ENCODE measurements at places on chromosomes 5 and 9.
A peak's percentile ranks its signal among the peaks of the same experiment; 100 is the strongest.

DNA sequence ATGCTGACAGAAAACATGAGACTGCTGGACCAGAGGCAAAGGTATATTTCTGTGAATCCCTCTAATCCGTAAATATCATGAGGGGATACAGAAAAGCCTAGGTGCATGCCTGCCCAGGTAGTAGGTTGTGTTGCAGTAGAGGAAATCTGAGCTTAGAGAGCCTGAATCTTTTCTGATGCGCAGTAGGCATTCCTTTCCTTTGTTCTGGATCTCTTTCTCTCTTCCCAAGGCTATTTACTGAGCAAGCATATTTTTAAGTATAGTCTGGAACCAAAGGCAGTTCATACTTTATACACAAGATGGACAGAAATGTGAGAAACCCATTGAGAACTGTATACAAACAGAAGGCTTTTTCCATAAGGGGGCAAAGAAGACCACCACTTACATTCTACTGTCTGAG, 359.3 kb downstream of the TMEM161B start:
- no peak for DNase-seq

- no peak for DNase-seq
Observed at GRCh38 chr5:113340537-113340936, 94.3 kb downstream of the TSSK1B start.

GRCh38 chr9:14868772-14869583, 41.2 kb downstream of the FREM1 start:
- no peak for DNase-seq

GRCh38 chr9:130043654-130044623, 950 bp upstream of the FNBP1 start:
- DNase-seq: no peak

- DNase-seq: no peak
Observed at GRCh38 chr9:77021291-77021894, 1.9 kb downstream of the FOXB2 start.

GRCh38 chr9:25427898-25428297, 250.3 kb downstream of the TUSC1 start:
- no peak for DNase-seq

DNA sequence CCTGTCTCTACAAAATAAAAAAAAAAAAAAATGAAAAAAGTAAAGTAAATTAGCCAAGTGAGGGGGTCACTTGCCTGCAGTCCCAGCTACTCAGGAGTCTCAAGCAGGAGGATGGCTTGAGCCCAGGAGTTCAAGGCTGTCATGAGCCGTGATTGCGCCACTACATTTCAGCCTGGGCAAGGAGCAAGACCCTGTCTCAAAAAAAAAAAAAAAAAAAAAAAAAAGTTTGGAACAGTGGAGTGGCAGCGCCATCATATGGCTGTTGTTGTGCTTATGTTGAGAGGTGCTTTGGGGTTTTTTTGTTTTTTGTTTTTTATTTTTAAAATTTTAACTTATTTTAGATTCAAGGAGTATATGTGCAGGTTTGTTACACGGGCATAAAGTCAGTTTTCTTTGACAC, 3.6 kb downstream of the BRIX1 start:
- no peak for DNase-seq

- DNase-seq: no peak
Observed at GRCh38 chr5:16899171-16899570, 36.9 kb downstream of the MYO10 start.

DNA sequence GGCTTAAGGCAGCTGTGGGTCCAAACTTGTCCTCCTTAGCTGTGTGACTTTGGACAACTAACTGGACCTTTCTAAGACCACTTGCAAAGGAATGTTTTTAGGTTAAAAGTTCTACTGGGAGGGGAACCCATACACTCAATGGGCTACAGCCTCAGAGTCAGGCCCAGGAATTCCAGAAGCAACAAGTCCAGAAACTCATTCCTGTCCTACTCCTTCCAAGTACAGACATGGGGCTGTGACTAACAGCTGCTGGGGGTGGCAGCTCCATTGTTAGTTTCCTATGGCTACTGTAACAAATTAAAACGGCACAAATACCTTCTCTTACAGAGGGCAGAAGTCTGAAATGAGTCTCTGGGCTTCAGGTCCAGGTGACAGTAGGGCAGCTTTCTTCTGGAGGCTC, 12.4 kb upstream of the AKNA start:
- no peak for DNase-seq

GRCh38 chr5:112351225-112351624, 67.9 kb downstream of the EPB41L4A start:
- no peak for DNase-seq

DNA sequence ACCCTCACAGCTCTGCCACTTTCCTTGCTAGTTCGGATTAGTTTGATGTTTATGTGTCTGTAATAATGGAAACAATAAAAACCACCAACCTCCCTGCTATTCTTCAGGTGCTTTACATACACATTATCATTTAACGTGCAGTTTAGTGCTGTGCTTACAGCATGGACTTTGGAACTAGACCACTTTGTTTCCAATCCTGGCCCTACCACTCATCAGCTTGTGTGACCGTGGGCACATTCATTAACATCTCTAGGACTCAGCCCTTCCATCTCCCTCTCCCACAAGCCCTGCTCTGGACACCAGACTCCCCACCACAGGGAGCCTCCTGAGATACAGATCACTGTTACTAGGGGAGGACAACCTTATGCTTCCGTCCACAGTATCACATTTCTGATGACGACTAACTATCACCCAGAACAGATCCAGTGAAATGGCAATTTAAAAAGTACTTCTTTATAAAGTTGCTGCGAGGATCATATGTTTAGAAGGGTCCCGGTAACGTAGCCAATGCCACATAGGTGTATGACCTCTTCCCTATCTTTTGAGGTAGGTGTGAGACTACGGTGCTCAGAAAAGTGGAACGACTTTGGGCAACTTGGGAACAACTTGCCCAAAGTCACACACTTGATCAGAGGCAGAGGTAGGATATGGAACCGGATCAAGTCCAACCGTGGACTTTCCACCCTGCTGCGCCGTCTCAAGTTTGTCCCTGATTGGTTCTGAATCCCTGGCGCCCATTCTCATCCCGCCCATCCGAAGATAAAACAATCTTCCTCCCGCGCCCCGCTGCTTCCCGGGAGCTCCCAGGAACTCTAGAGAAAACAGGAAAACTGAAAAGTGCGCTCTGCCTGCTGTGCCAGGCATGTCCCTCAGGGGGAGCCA, 132.4 kb upstream of the NIPBL start:
- no peak for DNase-seq

- DNase-seq: no peak
Observed at GRCh38 chr9:70159630-70160029, 99.1 kb upstream of the SMC5 start.

DNA sequence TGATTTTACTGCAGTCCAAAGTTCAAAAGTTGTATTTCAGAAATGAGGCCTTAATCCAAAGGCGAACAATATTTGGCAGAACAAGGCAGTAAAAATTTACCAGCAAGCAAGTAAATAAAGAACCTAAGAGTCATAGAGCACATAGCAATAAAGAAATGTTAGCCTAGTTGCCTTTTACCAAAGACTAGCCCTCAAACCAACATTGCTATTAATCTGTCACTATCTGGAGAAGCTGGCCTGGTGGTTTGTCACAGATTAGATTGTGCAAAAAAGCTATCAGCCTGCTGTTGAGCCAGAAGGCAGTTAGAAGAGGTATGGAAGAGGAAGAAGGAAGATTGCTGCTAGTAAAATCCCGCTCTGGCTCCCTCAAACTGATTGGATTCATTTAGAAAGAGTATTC, 304.7 kb upstream of the KLF4 start:
- no peak for DNase-seq

- no peak for DNase-seq
Observed at GRCh38 chr5:16411741-16412455, 53.7 kb downstream of the ZNF622 start.

DNA sequence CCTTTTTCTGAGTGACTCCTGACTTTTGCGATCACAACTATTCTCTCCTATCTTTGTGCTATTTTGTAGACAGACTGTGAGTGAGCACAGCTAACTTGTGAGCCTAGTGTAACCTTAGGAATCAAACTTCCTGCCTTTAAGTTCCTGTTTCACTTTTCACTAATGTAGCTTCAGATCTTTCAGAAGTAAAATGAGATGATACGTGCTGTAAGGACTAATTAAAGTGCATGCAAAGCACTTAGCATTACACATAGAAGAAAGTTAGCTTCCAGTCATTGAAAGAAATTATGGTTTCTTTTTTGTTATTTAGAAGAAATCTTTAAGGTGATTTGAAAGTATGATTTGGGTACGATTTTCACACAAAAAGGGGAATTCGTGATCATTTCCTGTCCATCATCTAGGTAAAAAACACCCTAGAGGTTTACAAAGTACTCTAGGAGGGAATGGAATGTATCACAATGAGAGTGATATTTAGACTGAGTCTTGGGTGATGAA, 122.7 kb downstream of the ST8SIA4 start:
- no peak for DNase-seq

- peak; percentile 58 for DNase-seq
Observed at GRCh38 chr9:131276094-131276888, at the start of gene FAM78A. Gene FAM78A, minus strand, starts transcription at chr9:131276510. Its CDS starts 331 bp downstream, at chr9:131276179.

DNA sequence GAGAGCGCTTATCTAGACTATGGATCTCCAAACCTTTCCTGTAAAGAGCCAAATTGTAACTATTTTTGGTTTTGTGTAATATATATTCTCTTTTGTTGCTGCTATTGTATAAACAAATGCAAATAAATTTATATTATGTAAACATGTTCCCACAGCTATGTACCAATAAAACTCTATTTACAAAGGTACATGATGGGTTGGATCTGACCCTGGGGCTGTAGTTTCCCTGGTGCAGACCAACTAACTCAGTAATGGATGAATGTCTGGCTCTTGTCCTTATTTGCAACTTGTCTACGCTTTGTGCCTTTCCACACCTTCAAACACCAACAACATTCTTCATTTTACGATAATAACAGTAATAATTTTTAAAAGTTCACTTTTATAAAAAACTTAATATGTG, 27.5 kb upstream of the SPINK14 start:
- no peak for DNase-seq

DNA sequence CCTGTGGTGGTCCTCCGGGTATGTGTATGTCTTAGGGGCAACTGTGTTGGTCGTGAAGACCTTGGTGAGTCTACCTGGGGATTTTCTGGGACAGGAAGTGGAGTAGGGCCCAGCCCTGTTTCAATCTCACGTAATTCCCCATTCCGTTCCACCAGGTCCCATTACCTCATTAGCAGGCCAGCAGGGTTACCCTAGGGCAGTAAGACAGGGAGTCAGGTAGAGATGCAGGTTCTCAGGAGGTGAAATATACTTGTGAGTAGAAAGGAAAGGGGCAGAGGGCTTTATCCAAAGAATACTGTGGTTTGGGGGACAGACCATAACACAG, 56.5 kb downstream of the MACROH2A1 start:
- no peak for DNase-seq

All from activated naive CD4-positive, alpha-beta T cell treated with Interleukin-2 at 50 U/mL for 16 hours (primary cell).